ENCODE measurements at places on chromosomes 7 and 10.

GRCh38 chr7:147008530-147008929 is 891.9 kb downstream of the CNTNAP2 start:
- no peak for DNase-seq

- no peak for DNase-seq
Observed at GRCh38 chr10:49280001-49280408, 19.0 kb upstream of the C10orf71 start.

DNA sequence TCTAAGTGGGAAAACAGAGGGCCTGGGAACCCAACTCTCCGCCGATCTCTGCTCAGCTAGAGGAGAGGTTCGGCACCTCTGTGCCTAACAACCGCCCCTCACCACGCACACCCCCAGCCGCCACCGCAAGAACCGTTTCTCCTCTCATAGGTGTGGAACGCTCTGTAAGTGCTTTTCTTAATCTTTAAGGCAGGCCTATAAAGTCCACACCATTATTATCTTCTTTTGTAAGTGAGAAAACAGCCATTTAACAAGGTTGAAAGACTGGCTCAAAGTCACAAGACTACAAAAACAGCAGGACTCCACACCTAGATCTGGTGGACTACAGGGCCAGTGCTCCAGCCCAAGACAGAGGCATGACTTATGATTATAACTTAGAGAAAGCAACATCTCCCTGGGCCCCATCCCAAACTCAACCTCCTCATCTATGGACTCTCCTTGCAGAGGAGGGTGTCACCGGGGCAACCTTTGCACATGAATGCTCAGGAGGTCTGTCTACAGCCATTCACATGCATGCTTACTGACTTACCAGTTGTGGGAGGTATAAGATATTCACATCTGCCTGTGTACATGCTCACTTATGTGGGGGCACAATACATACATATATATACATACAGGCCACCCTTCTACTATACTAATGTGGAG is 7.9 kb upstream of the NKX2-3 start:
- no peak for DNase-seq

GRCh38 chr10:5563321-5563961 is 38.7 kb downstream of the CALML3 start:
- DNase-seq = no peak

DNA sequence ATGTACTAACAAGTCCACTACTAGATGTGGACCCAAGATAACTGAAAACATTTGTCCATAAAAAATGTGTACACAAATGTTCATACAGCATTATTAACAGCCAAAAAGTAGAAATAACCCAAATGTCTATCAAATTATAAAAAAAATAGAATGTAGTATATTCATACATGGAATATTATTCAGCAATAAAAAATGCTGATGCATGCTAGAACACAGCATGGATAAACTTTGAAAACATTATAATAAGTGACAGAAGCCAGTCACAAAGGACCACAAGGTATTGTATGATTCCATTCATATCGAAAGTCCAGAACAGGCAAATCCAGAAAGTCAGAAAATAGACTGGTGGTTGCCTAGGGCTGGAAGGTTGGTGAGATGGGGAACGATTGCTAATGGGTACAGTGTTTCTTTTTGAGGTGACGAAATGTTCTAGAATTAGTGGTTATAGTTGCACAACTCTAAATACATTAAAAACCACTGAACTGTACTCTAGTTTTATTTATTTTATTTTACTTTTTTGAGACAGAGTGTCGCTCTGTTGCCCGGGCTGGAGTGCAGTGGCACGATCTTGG is 43.3 kb upstream of the ANLN start:
- no peak for DNase-seq
